ENCODE measurements at places on chromosomes 12 and 14. TPM values are rescaled to one million over a fixed set of nuclear protein-coding genes. Genes with fewer than 3 reads are reported as not detected.

- H3K4me1 ChIP-seq, result no peaks in the 10 kb centered on the region
- H3K27ac ChIP-seq, result no peak overlapping the region
- no peaks in the 10 kb centered on the region for H3K36me3 ChIP-seq
- H3K4me3 ChIP-seq, result no peak overlapping the region
- H3K27me3 ChIP-seq, result no peaks in the 10 kb centered on the region
- no peak for DNase-seq
These were observed 56.6 kb downstream of the SLC2A13 start for GRCh38 chr12:40049268-40049667.

The MMP19 gene
- 1.5 TPM for total RNA-seq

DNA sequence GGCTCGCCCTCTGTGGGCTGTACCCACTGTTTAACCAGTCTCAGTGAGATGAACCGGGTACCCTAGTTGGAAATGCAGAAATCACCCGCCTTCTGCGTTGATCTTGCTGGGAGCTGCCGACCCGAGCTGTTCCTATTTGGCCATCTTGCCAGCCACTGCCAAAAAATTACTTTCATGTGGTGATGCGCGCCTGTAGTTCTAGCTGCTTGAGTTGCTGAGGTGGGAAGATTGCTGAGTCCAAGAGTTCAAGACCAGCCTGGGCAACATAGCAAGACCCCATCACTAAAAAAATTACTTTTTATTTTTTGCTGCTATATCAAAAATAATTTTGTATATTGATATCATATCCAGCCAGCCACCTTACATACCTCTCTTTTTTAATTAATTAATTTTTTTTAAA is 18.4 kb downstream of the BRMS1L start:
- DNase-seq, result no peak
- H3K27ac ChIP-seq, result no peak overlapping the region
- H3K4me3 ChIP-seq, result no peak overlapping the region
- H3K36me3 ChIP-seq, result no peaks in the 10 kb centered on the region

The BMAL2 gene
- total RNA-seq, result 0.79 TPM

The DPPA3 gene
- not detected for total RNA-seq

The KRT79 gene
- not detected for total RNA-seq

GRCh38 chr12:64733857-64734256 is 25.3 kb downstream of the GNS start:
- no peak overlapping the region for H3K4me3 ChIP-seq
- peak; percentile 29 for DNase-seq
- peak overlapping the region; percentile 38 for H3K27ac ChIP-seq
- peaks cover 52% of the 10 kb centered on the region for H3K36me3 ChIP-seq

DNA sequence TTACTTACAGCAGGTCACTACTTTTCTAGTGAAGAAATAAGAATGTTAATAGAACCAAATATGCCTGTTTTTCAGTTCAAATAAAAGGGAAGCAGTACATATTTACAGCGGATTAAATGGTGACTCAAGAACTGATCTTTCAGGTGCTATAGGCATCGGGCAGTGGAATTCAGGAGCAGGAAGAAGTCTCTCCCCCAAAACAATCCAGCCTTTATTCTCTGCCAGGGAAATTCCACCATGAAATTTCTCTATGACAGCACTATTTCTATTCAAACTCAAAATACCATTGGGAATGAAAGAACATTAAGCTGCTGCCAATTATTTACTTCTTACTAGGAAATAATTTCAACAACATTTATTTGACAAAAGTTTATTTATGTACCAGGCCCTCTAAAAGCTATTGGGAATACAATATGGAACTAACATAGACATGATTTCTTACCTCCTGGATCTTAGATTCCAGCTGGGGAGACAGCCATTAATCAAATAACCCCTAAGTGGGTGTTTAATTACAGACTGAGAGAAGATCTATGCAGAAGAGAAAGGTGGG is 60.3 kb upstream of the KRR1 start:
- H3K27me3 ChIP-seq, result no peaks in the 10 kb centered on the region
- H3K4me1 ChIP-seq, result no peaks in the 10 kb centered on the region
- no peaks in the 10 kb centered on the region for H3K36me3 ChIP-seq
- no peak overlapping the region for H3K4me3 ChIP-seq
- no peak overlapping the region for H3K27ac ChIP-seq
- no peak for DNase-seq

- H3K27me3 ChIP-seq, result no peaks in the 10 kb centered on the region
These were observed 3.0 kb downstream of the ACRBP start for GRCh38 chr12:6644257-6644596.

DNA sequence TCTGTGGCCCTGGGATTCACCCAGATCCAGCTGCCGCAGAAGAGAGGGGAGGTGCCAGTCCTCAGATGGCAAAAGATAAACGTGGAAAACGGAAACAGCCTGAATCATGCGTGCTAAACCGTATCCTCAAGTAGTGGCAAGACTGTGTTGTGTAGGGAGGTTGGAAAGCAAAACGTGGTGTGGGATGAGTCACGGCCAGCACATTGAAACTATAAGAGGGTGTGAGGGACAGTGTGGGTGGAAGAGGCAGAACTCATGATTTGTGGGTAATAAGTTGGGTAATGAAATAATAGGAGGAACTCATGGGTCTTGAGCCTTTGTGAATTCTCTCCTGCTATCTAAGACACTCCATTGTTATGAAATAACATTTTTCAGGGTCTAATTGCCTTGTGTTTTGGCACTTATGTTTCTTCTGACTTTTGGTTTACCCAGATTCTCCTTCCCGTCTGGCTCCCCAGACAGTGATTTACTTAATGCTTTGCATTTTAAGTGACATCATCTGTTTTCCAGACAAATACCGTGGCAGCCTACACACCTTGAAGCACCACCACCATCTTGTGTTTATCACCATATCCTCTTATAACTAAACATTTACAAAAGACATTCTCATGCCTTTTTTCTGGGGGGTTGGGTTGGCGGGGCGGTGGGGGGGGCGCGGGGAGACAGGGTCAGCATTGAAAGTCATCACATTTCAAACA is 62.3 kb upstream of the PTCSC3 start:
- no peak overlapping the region for H3K4me3 ChIP-seq
- H3K27ac ChIP-seq, result no peak overlapping the region
- H3K27me3 ChIP-seq, result peaks cover 5% of the 10 kb centered on the region

GRCh38 chr14:90965765-90966164 is 94.7 kb downstream of the RPS6KA5 start:
- no peaks in the 10 kb centered on the region for H3K27me3 ChIP-seq
- H3K36me3 ChIP-seq, result no peaks in the 10 kb centered on the region
- H3K4me3 ChIP-seq, result no peak overlapping the region
- no peak overlapping the region for H3K27ac ChIP-seq
- H3K4me1 ChIP-seq, result peaks cover 2% of the 10 kb centered on the region

DNA sequence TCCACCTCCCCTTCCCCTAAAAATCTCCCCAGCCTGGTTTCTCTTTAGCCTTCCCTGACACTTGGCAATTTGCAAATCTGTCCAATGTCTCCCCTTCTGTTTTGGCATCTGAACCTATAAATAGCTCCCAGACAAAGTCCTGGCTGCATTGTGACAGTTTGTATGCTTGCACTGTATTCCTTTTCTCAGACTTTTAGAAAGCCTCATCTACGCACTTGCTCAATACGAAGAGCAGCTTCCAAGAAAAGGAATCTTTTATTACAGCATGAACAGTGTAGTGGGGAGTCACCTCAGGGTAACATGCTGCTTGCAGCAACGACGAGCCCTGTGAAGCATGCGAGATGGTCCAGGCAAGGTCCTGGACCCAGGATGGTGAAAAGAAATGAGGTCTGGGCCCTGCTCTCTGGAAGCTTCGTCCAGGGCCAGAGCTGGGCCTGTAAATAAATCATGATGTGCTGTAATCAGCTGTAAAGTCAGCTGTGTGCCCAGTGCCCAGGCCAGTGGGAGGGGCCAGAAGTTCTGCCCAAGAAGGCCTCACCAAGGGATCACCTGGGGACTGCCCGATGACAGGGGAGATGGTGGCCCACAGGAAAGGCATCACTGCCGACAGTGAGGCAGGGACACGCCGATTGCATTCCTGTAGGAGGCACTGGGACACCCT is 88.3 kb downstream of the RIN3 start:
- H3K27ac ChIP-seq, result no peak overlapping the region
- no peaks in the 10 kb centered on the region for H3K27me3 ChIP-seq
- no peak overlapping the region for H3K4me3 ChIP-seq
- H3K4me1 ChIP-seq, result no peaks in the 10 kb centered on the region
- H3K36me3 ChIP-seq, result no peaks in the 10 kb centered on the region

The GLIPR1 gene
- 5.1 TPM for total RNA-seq

DNA sequence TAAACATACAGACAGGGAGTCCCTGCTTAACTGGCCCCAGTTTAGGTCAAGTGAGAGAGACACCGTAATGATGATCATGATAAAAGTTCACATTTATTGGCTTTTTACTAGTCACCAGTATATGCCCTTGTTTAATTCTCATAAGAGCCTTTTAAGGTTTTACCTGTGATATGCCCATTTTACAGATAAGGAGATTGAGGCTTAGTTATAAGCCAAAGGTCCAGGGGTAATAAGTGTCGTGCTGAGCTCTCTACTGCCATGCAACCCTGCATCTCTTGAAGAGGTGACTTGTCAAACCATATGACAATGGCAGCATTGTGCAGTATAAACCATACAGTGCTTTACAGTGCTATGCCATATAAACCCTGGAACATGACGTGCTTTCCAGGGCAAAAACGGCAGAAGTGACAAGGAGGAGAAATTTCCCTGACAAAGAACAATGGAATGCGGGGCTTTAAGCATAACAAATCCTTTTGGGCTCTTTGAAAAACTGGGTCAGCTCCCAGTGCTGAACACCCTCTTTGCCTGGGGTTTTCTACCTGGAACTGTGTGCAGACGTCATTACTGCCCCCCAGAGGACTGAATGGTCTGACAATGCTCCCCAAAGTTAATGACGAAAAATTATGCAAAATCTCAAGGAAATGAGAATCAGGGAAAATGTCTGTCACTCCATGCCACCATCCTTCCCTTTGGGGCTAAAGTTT is 59.7 kb upstream of the C14orf132 start:
- H3K27me3 ChIP-seq, result no peaks in the 10 kb centered on the region
- H3K36me3 ChIP-seq, result no peaks in the 10 kb centered on the region
- H3K27ac ChIP-seq, result no peak overlapping the region
- H3K4me1 ChIP-seq, result no peaks in the 10 kb centered on the region
- H3K4me3 ChIP-seq, result no peak overlapping the region

DNA sequence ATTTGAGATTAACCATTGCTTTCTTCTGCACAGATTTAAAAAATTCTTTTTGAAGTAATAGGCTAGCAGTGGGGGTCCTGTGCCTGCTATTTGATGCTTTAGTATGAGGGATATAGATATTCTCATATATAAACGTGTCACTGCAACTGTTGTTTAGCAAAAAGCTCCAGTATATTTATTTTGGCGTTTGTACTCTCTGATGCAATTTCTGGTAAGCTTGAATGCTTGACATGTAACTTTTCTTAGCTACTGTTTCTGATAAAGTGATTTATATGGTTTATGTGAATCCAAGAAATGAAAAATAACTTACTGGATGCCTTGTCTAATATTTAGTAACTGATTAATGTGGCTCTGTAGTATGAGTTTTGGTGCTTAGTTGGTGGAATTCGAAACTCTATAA is 77.1 kb downstream of the TTLL5 start:
- H3K27ac ChIP-seq, result no peak overlapping the region
- H3K36me3 ChIP-seq, result no peaks in the 10 kb centered on the region
- H3K4me1 ChIP-seq, result no peaks in the 10 kb centered on the region
- no peak for DNase-seq

DNA sequence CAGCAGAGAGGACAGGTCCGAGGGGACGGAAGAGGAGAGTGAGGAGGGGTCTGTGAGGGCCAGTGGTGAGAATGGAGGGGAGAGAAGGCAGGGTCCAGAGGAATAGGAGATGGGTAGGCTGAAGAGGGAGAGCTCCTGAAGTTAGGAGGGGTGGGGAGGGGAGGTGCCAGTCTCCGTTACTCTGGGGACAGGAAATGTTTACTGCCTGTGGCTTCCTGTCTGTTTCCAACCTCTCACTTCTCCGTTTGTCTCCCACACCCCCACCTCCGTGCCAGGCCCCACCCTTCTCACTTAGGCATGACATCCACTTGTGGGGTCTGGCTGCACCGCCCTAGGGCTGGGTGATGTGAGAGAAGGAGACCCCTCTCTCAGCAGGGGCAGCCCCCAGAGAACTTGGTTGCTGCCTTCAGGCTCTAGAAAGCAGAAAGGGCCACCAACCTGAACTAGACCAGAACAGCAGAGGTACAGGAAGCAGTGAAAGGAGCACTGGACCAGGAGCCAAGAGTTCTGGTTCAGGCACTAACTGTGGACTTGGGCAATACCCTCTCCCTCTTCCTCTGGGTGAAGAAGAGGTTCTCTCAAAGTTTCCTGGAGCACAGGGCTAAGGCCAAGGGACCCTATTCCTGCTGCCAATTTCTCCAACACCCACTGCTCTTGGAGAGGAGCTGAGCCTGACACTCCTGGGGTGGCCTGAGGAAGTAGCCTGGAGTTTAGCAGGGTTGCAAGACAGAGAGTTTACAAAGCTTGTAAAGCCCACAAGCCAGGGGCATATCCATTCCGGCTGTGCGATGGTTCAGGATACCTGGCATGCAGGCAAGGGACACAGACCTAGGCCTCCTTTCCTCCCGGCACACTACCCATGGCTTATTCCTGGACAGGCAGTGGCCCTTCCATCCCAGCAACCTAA is 5.5 kb downstream of the ITGA5 start:
- no peaks in the 10 kb centered on the region for H3K27me3 ChIP-seq
- H3K4me3 ChIP-seq, result peak overlapping the region; percentile 29

The PAPLN gene
- 0.26 TPM for total RNA-seq

DNA sequence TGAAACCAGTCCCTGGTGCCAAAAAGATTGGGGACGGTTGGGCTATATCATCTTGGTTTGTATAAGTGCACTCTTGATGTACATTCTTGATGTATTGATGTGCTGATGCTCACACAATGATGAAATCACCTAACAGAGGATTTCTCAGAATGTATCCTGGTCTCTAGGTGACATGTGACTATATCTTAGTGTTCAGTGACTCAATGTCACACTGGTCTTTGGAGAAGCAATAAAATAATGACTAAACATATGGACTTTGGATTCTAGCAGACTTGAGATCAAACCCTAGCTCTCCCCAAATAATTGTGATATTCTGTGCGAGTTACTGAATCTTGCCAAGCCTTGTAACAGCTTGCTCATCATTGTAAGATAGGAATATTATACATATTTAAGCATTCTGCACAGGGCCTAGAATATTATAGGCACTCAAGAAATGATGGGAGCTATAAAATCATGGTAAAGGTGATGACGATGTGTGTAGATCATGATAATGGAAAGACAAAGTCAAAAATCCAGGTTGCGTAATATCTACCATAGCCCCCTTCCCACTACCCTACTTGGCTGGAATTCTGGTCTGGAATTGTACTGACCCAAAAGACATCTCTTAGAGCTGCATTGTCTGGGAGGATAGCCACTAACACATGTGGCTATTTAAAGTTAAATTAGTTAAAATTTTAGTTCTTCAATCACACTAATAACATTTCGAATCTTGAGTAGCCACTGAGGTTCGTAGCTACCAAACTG is 117.6 kb upstream of the PWP1 start:
- H3K4me3 ChIP-seq, result no peak overlapping the region
- H3K27me3 ChIP-seq, result no peaks in the 10 kb centered on the region
- no peak for DNase-seq
- no peaks in the 10 kb centered on the region for H3K36me3 ChIP-seq
- no peak overlapping the region for H3K27ac ChIP-seq

Data from psoas muscle (tissue), 8 donors.